ENCODE measurements at places on chromosomes 1 and 21.

GRCh38 chr21:30271156-30271555 is 11.6 kb downstream of the KRTAP24-1 start:
- no peak for DNase-seq

DNA sequence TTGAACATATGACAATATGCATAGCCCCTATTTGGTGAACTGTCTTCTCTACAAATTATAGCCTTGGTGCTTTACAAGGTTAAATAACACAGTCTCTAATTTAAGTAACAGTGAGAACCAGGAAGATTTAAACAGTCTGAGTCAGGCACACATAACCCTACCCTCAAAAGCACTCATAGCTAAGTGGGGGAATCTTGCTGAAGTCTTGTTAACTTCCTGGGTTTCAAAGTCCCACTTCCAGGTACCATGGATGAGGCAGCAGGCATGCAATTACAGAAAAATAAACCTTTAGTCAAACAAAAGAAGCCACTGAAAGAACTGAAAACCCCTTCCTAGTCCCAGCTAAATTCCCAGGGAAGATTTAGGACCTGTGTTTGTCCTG is 147.6 kb downstream of the PBX1 start:
- DNase-seq = no peak

GRCh38 chr1:202172015-202172355 is 11.6 kb upstream of the PTPN7 start:
- no peak for DNase-seq

- no peak for DNase-seq
These were observed 29.9 kb upstream of the LRRC3 start for GRCh38 chr21:44425307-44425894.

DNA sequence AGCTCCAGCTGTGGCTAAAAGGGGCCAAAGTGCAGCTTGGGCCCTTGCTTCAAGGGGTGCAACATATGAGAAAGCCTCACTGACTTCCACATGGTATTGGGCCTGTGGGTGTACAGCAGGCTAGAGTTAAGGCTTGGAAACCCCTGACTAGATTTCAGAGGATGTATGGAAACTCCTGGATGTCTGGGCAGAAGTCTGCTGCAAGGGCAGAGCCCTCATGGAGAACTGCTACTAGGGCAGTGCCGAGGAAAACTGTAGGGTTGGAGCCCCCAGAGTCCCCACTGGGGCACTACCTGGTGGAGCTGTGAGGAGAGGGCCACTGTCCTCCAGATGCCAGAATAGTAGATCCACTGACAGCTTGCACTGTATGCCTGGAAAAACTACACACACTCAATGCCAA is 69.5 kb downstream of the XCL2 start:
- no peak for DNase-seq

DNA sequence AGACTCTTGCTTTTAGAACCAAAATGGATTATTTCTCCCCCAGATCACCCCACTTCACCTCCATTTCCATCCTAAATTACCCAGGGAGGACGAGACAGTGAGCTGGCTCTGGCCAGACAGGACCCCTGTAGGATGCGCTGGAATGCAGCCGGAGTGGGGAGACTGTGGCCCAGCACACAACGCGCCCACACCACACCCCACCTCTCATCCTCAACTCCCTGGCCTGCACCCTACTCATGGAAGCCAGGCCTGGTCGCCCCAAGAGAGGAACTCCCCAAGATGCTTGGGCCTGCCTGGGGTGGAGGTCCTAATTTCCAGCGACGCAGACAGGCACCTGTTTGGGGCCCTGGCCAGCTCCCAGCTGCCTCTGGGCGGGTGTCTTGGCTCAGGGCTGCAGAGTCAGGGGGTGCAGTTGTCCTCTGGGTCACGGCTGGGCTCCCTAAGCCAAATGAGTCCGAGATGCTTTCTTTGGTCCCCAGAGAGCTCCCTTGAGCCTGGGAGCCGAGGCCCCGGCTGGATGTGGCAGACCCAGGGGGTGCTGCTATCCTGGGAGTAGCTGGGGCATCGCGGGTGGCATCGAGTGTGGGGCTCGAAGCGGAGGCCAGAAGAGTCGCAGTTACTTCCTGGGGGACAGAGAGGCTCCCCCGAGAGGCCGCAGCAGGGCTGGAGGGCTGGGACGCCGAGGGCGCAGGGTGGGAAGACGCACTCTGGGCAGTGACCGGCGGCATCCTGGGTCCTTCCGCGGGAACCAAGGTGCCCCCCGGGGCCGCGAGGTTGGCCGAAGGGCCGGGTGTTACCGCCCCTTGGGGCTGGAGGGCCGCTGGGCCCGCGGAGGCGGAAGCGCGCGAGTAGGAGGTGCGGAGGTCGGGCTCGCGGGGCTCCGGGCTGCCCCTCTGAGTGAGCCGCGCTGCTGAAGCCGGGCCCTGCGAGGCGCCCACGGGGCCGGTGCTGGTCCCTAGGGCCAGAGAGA is 10.4 kb downstream of the CLEC20A start:
- DNase-seq = no peak

GRCh38 chr21:42466700-42467099 is 29.3 kb downstream of the RSPH1 start:
- no peak for DNase-seq

GRCh38 chr1:65235867-65236805 is 73.2 kb upstream of the DNAJC6 start:
- no peak for DNase-seq

- no peak for DNase-seq
These were observed 89.0 kb downstream of the MIS18A start for GRCh38 chr21:32189688-32190483.

DNA sequence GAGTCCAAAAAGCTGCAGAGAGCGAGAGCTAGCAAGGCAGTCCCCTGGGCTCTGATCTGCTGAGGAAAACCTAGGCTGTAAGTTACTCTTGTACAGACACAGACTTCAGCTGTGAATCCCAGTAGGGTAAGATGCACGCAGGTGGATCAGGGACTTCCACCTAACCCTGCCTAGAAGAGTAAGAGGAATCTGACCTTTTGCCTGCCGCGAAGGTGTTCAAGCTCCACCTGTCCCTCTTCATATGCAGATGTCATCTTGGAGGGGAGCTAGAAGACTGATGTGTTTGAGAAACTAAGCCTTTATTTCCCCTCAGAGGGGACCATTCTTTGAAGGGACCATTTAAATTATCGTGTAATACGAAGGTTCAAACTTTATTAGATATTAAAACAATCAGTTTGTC is 108.6 kb upstream of the USP24 start:
- no peak for DNase-seq
